ENCODE measurements at places on chromosomes 3 and 15.

DNA sequence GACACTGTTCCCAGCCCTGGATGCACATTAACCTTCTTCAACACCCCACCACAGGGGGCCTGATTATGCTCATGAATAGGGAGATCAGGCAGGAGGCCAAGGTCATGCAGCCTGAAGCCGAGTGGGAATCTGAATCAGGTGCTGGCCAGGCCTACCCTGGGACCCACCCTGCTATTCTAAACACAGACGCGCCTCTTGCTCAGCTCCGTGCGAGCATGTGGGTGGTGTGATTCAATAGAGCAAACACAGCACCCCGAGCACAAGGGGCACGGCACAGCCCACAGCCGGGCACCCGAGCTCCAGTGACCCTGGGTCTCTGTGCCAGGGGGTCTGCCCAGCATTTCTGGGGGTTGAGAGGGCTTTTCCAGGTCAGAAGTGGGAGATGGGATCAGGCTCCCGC is 24.6 kb upstream of the GRIP2 start:
- no peak for DNase-seq

DNA sequence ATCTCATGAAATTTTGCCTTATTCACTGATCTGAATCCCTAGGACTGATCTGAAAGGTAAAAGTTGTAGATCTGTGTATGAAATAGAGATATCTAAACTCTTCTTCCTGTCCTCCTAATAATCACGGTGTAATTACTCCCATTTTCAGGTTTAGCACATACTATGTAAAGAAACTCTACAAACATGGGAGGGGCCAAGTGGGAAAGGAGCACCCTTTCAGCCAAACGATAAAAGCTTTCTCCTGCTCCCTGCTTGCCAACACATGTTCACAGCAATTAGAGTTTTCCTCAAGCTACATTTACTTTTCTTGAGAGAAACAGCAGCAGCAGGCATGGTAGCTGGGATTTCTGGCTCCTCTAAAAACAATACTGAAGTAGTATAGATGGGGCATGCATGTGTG is 71.6 kb downstream of the CHAC1 start:
- no peak for DNase-seq

DNA sequence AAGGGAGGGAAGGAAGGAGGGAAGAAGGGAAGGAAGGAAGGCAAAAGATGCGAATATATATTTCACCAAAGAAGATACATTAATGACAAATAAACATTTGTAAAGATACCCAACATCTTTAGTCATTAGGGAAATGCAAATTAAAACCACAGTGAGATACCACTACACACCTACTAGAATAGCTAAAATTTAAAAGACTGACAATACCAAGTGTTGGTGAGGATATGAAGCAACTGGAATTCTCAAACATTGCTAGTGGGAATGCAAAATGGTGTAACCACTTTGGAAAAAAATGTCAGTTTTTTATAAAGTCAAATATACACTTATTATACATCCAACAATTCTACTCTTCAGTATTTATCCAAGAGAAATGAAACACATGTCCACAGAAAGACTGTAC is 4.3 kb upstream of the COLQ start:
- no peak for DNase-seq

DNA sequence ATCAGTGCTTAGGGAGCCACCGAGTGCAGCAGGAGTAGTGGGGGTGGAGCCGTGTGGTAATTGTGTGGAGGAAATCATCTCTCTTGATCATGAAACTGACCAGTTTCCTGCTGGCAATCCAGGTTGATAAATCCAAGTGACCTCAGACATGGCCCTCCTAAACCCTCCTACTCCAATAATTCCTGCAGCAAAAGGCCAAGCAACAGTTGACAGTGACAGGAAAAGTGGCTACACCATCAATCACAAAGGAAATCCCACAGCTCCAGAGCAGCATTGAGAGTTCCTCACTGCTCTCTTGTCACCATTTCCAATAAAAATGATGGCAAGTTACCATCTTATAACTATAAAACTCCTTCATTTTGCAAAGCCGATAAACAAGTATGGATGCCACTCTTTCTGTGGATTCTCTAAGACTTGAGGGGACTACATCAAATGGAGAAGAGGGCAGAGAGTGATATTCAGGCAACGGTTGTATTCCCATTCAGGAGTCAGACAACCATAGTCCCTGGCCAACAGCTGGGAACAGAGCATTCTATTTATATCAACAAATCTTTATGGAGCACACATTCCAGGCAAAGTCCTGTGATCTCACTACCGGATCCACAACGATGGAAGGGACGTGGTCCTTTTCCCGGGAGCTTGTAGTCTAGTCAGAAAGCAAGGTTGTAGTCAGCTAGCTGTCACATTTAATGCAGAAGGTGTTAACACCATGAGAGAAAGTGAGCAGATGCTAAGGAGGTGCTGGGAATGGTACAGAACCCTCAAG is 312.5 kb upstream of the CTNNB1 start:
- no peak for DNase-seq

DNA sequence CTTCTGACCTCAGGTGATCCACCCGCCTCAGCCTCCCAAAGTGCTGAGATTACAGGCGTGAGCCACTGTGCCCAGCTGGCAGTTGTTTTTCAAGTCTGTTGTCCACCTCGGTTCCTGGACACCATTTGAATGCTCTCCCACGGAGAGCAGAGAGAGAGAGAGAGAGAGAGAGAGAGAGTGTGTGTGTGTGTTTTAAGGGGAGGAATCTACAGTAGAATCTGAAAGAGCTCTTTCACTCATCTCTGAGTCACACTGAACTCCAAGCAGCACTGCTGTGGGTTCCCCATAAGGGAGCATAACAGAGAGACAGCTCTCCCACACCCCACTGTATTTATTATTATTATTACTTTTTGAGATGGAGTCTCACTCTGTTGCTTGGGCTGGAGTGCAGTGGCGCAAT is 156.6 kb downstream of the RPLP1 start:
- DNase-seq, result no peak

All from renal cortex interstitium (tissue), 15 donors.